ENCODE measurements at places on chromosomes 3 and 15.
A peak's percentile ranks its signal among the peaks of the same experiment; 100 is the strongest.

DNA sequence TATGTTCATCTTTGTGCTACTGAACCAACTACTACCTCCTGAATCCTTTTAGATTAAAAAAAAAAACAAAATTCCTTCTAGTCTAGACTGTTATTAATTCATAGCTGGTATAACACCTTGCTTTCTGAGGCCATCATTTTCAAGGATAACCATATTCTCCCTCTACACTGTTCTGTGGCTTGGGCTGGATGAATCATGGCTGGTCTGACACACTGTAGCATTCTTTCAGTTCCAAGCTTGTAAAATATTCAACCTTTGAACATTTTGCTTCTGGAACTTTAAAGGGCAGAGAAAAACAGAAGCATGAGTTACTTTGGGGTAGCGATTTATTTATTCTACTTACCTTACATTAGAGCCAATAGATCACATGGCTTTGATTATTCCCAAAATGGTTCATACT, 7.6 kb downstream of the HSPBAP1 start:
- no peak for DNase-seq

DNA sequence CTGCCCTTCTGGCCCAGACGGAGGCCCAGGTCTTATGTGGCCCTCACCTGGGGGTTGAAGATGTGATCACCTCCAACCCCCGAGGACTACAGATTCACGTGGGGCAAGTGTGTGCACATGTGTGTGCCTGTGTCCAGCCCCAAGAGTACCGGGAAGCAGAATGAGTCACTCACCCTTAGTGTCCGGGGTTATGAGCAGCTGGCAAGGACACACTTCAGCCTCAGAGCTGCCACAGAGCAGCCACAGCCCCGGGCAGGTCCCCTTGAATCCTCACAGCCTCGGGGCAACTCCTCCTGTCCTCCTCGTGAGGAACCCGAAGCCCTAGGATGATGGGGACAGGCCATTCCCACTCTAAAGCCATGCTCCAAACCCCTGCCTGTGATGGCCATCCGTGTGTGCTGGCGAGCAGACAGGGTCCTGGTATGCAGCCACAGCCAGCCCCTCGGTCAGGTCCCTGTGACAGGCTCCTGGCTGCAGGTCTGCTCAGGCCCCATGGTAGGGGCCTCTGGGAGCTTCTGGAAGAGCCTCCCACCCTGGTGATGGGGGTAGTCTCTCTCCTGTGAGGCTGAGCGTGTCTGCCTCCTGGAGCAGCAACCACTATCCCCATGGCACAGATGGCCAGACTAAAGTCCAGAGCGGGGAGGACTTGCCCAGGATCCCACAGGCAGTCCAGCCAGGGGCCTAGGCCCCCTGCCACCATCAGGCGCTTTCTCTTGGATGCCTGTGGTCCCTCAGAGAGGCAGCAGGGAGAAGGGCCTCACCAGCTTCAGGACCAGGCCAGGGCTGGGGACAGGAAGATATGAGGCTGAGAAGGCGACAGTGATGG, 852 bp downstream of the STAB1 start:
- DNase-seq = no peak

DNA sequence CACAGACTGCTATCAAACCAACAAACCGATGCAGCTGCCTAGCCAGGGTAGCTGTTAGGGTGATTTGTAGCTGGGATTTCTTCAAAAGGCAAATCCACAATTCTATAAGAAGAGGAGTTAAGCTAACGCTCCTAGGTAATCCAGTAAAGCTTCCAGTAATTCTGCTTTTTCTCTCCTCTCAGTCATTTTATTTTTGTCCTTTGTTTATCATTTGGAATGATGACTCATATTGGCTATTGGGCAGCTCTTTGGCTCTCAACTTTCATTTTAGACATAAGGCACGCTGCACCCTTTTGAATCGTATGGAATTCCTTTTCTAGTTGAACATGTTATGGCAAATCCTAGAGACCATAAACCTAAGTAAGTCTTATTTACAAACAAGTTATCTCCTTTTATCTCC, 53.2 kb upstream of the PPARG start:
- DNase-seq = no peak

DNA sequence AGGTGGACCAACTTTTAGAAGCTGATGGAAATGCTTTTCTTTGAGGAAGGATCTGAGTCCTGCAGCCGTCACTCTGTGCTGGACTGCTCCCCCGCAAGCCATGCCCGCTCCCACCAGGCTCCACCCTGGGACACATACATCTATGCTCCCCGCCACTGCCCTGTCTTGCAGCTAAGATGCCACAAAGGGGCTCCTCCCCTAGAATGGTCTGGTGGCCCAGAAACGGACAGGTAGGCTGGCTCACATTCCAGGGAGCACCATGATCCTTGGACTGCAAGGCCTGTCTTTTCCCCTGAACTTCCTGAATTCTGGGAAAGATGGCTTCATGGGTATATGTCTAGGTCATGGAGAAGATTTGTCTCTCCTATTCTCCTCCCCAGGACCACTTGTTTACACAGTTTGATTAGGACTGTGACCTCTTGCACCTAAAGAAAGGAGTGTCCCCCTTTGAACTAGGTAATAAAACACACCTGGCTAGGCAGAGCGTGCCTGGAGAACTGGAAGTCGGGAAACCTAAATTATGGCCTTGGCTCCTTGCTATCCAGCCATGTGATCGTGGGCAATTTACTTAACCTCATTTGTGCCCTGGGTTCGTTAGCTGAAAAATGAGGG, 220.9 kb upstream of the BHLHE40 start:
- no peak for DNase-seq

GRCh38 chr3:195697582-195698324, 23.0 kb upstream of the MUC20 start:
- peak; percentile 67 for DNase-seq

- DNase-seq = no peak
Measured at GRCh38 chr3:68479779-68480178, 452.6 kb downstream of the TAFA4 start.

GRCh38 chr15:66721501-66721937, 19.5 kb downstream of the SMAD6 start:
- no peak for DNase-seq

GRCh38 chr3:11727207-11727606, 83.5 kb upstream of the VGLL4 start:
- peak; percentile 68 for DNase-seq

- no peak for DNase-seq
Measured at GRCh38 chr15:71728881-71729280, 81.5 kb upstream of the NR2E3 start.

DNA sequence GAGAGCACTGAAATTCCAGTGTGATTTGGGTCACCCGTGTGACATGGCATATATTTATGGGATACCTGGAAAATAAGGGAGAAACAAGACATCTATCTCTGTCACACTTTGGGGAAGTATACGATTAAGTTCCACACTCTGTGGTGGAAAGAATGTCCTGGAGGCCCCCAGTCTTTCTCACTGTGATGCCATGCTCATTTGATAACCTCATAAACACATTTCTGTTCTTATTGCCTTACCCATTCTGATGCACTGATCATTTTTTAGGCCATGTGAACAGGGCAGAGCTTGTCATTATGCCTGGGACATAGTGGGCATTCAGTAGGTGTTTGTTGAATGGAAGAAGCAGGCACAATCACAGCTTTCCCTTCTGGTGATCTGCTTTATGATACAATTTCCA, 349.4 kb upstream of the TPRG1 start:
- DNase-seq = no peak

- DNase-seq = no peak
Measured at GRCh38 chr15:24985224-24985623, 30.4 kb downstream of the SNRPN start.

DNA sequence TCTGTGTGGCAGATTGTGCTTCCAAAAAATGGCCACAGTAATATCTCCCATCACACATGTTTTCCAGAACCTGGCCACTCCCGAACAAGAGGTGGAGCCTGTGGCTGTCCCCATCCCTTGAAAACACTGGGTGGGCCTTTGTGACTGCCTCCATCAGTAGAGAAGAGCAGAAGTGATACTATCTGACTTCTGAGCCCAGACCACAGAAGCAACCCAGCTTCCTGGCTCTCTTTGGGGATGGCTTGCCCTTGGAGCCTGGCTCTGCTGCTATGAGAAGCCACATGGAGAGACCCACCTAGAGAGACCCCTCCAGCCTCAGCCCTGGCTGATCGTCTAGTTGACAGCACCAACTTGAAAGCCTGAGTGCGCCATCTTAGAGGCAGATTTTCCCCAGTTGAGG, 39.8 kb upstream of the CMTM8 start:
- no peak for DNase-seq

DNA sequence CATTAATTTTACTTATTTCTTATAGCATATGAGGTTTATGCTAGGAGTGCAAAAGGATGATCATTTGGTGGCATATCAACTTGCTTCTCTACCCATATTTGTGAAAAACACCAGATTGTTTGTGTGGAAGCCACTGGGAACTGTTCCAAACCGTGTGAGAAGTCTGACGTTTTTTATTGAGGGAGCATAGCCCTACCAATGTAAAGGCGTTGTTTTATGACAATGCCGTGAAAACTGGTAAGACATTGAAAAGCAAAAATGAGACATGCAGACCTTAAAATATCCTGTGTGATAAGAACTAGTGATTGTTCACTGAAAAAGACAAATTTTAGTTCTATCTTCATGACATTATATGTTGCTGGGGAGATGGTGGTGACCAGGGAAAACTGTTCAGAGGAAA, 87.8 kb downstream of the CHL1 start:
- no peak for DNase-seq

- no peak for DNase-seq
Measured at GRCh38 chr15:89307791-89308190, 26.8 kb downstream of the POLG start.

DNA sequence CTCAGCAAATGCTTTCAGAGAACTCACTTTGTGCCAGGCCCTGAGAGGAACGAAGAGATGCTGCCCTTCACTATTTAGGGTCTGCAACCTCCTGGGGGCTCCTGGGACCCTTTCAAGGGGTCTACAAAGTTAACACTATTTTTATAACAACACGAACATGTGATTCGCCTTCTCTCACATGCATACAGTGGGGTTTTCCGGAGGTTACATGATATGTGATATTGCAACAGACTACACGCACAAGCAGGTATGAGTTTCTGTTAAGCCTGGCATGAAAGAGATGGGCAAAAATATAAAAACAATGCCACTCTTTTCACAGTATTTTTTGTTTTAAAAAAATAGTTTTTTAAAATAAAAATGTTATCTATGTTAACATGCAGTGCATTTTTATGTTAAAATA, 10.3 kb downstream of the STARD5 start:
- no peak for DNase-seq

DNA sequence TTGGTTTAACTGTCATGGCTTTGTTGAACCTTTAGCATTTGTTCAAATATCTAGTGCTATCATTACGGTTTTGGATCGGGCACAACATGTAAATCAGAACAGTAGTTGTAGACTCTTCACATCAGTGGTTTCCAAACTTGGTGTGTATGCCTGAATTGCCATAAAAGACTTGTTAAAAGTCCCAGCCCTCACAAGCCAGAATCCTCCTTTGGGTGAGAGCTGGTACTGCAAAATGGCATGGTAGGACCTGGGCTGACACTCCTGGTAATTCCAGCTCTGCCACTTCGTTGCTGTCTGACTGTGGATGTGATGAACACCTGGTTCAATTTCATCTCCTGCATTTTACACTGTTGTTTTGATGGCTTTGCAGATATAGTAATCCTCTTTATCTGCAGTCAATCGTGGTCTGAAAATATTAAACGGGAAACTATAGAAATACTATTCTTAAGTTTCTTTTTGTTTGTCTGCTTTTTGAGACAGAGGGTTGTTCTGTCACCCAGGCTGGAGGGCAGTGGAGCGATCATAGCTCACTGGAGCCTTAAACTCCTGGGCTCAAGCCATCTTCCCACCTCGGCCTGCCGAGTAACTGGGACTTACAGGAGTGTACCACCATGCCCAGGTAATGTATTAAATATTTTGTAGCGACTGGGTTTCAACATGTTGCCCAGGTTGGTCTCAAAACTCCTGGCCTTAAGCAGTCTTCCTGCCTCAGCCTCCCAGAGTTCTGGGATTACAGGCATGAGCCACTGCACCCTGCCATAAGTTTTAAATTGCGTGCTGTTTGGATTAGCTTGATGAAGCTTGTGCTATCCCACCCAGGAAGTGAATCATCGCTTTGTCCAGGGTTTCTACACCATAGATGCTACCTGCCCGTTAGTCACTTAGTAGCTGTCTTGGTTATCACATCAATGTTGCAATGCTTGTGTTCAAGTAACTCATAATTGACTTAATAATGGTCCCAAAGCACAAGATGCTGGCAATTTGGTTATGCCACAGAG, 61.6 kb downstream of the RAB7A start:
- peak; percentile 75 for DNase-seq
